Uterus (tissue), 4 donors: ENCODE measurements at places on chromosomes 2 and 18.

DNA sequence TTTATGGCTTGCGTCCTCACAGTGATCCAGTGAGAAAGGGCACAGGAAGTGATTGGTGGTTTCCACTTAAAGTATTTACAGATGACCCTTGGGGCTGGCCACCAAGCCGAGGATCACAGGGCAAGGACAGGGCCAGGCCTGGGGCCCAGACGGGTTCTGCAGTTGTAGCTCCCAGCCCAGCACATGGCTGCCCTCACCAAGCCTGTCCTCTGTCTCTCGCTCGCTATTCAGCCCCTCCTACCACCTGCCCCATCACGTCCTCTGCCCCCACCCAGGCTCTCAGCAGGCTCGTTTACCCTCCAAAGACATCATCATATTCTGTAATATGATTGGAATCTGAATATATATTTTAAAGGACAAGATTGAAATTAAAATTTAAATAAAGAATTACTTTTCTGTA lies 246.0 kb downstream of the KLHL29 start:
- no peak for DNase-seq

- DNase-seq, result no peak
These were observed 383.6 kb upstream of the SALL3 start for GRCh38 chr18:78595924-78596573.

- no peak for DNase-seq
These were observed 248.4 kb downstream of the PID1 start for GRCh38 chr2:229022652-229023051.

DNA sequence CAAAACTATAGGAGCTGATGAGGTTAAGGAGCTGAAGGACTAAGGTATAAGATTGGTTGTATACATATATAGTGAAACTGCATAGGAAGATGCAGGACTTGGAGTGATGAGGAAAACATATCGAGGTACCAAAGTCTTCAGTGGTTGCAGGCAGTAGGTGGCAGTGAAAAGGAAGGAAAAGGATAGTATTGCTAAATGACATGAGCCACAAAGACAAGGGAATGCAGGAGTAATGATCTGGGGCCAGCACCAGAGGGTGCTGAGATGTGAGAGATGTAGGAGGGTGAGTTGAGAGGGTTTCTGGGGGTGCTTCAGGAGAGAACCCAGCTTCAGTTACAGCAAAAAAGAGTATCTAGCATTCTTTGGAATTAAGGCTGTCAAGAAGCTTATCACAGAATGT lies 172.2 kb upstream of the MYO3B start:
- DNase-seq, result no peak

DNA sequence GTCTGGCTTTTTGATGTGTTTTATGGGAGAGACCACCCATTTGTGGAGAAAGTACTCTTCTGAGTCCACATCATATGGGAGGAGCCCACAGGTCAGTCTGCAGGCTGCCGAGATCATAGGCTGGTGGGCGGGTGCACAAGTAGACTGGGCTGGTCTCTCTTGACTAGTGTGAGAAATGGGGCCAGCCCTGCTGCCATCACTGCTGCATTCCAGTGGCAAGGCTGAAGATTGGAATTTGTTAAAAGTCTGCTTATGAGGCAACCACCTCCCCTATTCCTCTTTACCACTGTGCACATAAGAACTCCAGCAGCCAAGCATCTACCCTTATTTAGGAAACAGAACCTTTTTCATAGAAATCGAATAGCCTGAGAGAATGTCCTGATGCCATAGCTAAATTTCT lies 200.7 kb downstream of the DIS3L2 start:
- DNase-seq, result no peak

DNA sequence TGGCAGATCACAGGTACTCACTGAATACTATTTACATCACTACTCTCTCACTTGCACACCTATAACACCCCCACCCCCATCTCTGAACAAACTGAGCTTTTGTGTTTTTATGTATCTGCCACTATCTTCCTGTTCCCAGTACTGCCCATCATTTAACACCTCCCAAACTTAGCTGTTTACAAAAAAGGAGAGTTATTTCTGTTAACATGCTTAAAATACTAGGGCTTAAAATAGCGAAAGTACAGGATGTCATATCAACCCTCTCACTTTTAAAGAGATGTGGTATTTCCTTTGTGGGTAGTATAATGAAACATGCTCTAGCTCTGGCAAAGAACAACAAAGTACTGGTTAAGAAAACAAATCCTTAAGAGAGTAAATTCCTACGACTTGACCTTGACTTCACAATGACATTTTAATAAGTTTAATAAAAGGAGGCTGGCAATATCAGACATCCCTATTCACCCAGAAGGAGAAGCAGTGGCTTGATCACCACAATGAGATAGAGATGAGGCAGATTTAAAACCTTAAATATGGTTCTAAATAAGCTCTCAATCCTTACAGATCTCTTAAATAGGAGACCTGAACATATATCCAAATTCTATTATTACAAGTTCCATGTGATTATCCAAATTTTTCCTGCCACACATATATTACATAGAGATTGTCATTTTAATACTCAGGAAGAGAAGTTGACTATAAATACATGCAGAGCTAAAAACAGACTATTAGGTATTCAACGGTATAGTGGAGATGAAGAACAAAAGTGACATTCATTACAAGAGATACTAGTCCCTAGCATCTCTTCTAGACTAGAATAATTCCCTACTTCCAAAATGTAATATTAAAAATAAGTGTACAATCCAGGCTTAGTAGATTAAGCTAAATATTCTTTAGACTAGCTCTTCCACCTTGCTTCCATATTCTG lies 36.9 kb downstream of the TRAK2 start:
- DNase-seq, result no peak

GRCh38 chr2:102677244-102678215 lies 58.2 kb downstream of the SLC9A2 start:
- DNase-seq, result no peak

DNA sequence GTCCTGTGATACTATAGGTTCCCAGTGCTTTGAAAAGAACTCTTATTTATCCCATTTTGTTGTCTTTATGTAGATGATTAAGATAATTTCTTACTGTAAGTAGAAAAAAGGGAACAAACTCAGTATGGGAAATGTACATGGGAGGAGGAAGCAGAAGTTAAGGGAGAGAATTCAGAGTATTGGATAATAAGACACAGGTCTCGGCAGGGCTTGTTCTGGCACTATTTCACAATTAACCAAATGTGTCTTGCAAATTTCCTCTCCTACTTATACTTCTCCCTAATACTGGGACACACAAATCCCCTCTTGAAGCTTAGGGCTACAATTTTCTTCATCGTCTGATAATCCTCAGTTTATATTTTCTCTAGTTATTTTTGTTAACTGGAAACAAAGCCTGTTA lies 744.0 kb downstream of the ADCYAP1 start:
- no peak for DNase-seq

GRCh38 chr2:9830685-9831410 lies 12.4 kb upstream of the TAF1B start:
- DNase-seq, result no peak

GRCh38 chr18:79223431-79223830 lies 154.2 kb downstream of the ATP9B start:
- no peak for DNase-seq

DNA sequence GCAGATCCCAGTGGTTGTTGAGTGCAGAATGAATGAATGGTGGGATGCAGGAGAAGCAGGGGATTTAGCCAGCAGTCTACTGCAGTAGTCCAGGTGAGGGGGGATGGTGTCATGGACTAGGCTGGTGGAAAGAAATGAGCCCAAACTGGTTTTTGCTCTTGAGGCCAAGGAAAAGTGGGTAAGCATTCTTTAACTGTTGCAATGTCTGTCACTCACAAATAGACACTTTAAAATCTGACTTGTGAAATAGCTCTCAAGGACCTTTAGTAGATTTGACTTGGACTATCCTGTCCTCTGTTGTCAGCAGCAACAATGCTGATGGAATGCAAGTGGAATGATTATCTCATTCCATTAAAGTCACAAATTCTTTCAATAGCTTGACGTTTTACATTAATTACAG lies 37.5 kb upstream of the STK17B start:
- no peak for DNase-seq

DNA sequence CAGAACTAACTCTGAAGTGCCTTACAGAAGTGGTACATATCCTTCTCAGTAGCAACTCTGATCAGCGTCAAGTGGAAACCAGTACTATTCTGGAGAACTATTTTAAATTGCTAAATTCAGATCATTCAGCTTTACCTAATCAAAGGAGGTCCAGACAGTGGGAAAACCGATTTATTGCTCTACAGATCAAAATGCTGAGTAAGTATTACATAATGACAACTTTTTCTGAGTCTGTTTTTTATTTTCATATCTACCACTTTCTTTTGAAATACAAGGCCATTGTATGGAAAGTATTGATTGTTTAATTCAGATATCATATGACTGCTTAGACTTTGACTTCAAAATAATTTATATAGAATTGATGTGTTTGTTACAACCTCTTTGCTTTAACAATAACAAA lies 68.7 kb downstream of the NBEAL1 start:
- no peak for DNase-seq

GRCh38 chr18:63025251-63026090 lies 294.1 kb downstream of the BCL2 start:
- DNase-seq, result peak; percentile 43

GRCh38 chr2:73418343-73418742 lies 32.7 kb downstream of the ALMS1 start:
- DNase-seq, result peak; percentile 82

DNA sequence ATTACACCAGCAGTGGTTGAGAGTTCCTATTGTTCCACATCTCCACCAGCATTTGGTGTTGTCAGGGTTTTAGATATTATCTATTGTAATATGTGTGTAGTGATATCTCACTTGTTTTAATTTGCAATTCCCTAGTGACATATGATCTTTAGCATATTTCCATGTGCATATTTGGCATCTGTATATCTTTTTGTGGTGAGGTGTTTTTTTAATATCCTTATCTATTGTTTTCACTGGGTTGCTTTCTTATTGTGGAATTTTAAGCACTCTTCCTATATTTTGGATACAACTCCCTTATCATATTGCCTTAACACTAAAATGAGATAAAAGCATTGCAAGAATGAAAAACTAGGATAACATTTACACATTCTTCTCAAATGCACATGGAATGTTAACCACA lies 453.9 kb upstream of the FSIP2 start:
- DNase-seq, result no peak

DNA sequence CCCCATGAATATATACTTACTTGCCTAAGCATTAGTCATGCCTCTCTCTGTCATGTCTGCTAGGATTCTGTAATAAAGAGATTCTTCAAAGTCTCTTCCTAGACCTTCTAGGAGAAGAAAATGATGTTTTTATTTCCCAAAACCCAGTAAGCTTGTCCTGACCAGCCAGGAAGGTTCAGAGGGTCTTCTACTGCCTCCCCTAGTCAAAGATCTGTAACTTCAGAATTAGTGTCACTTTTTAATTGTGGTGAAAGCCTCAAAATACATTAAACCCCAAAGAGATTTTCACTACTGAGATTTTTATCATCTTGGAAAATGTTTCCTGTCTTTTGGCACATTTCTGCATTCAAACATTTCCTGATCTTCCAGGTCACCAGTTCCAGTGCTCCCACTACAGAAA lies 232.9 kb upstream of the STK17B start:
- no peak for DNase-seq

GRCh38 chr18:27428120-27428519 lies 243.0 kb upstream of the CHST9 start:
- no peak for DNase-seq

DNA sequence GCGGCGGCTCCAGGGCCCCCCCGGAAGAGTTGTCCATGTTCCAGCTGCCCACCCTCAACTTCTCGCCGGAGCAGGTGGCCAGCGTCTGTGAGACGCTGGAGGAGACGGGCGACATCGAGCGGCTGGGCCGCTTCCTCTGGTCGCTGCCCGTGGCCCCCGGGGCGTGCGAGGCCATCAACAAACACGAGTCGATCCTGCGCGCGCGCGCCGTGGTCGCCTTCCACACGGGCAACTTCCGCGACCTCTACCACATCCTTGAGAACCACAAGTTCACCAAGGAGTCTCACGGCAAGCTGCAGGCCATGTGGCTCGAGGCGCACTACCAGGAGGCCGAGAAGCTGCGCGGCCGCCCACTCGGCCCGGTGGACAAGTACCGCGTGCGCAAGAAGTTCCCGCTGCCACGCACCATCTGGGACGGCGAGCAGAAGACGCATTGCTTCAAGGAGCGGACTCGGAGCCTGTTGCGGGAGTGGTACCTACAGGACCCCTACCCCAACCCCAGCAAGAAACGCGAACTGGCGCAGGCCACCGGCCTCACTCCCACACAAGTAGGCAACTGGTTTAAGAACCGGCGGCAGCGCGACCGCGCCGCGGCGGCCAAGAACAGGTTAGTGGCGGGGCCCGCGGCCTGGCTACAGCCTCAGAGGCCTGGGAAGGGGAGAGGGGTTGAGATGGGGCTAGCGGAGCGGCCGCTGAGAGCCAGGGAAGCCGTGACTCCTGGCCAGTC lies 965 bp downstream of the SIX3 start:
- no peak for DNase-seq
